ENCODE measurements at places on chromosomes 5 and 9.

GRCh38 chr5:172872997-172873491, 39.0 kb downstream of the ERGIC1 start:
- peak; percentile 90 for DNase-seq

- DNase-seq, result no peak
Observed at GRCh38 chr9:16763946-16764345, 106.5 kb downstream of the BNC2 start.

- no peak for DNase-seq
Observed at GRCh38 chr9:120609636-120610035, 29.7 kb upstream of the CDK5RAP2 start.

DNA sequence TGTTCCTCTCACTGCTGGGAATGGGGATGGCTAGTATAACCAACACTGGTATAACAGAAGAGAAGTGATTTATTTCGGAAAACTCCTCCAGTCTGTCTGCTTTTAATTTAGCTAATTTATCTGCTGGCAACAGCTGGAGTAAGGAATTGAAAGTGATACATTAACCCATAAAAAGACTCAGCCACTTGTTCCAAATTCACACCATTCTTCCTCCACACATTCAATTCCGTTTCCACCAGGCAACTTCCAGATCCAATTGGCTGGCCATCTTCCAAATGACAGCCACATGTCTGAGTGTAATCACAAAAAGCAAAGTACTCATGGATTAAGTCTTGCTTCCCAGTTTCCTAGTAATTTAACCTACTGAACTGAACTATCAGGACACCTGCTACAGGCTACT, 77.1 kb upstream of the RETREG1 start:
- no peak for DNase-seq

- no peak for DNase-seq
Observed at GRCh38 chr9:105957830-105958229, 263.5 kb downstream of the TMEM38B start.

DNA sequence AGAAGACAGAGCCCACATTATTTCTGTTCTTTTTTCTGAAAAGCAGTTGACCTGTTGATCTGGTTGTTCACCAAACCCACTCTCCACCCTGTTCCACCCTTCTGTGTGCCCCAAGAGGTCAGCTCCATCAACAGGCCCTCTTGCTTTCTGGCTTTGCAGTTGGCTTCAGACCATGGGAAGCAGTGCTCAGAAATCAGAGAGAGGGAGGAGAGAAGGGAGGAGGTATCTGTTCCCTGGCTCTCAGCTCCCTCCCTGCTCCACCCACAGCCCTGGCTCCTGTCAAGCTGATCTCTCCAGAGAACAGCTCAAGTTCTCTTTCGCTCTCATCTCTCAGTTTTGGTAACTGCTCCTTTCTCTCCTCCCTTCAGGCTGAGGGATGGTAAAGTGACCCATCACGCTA, 144.2 kb upstream of the RAI14 start:
- DNase-seq, result no peak

DNA sequence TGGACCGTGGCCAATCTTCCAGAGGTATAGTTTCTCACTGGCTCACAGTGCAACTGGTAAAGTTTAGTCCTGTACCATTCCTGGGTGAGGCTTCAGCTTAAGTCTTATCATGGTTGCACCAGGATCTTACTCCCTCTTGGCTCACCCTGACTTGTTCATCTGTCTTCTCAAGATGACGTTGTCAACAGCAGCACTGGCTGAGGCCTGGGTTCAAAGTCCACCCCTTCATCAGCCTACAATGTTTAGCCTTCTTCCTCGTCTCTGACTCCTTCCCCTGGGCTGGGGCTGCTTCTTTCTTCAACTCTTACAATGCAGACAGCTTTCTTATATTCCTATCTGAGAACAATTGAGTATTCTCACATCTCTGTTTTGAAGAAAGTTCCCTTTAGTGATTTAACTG, 311.1 kb upstream of the CLINT1 start:
- no peak for DNase-seq

- no peak for DNase-seq
Observed at GRCh38 chr9:108775901-108776306, 79.9 kb downstream of the ACTL7B start.

GRCh38 chr5:75856056-75856455, 138.8 kb upstream of the POC5 start:
- DNase-seq, result no peak

GRCh38 chr9:15293804-15294316, 13.2 kb downstream of the TTC39B start:
- no peak for DNase-seq

GRCh38 chr9:105044518-105044917, 116.6 kb upstream of the ABCA1 start:
- no peak for DNase-seq

DNA sequence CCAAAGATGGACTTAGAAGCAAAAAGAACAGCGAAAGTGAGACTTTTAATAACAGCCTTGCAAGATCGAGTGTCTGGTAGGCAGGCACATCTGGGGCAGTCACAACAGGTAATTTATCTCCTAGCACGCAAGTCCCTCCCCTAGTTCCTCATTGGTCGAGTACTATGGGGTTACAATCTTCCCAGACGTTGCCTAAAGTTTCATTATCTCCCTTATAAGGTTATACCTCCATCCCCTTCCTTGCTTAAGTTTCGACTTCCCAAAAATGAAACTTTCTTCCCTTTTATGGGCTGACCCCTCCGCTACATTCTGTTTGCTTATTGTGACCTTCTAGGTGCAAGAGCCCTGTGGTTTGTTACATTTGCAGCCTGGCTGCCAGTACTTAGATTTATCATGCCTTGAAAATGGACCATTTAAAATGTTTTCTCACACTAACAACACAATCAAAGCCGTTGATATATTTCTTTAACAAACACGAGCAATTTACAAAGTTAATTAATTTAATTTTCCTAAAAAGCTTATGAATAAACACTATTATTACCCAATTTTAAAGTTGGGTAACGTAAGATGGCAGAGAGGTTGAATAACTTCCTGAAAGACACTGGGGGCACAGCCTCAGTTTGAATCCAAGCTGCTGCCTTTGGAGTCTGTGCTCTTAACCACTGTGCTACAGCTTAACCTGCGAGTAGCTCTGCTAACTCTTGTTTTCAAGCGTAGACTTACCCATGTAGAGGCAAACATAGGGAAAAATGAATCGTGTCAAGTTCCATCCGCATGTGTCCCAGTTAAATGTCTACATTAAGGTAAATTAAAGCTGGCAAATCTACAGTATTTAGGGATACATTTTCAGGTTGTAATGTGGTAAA, 91.7 kb downstream of the EDIL3 start:
- DNase-seq, result no peak

DNA sequence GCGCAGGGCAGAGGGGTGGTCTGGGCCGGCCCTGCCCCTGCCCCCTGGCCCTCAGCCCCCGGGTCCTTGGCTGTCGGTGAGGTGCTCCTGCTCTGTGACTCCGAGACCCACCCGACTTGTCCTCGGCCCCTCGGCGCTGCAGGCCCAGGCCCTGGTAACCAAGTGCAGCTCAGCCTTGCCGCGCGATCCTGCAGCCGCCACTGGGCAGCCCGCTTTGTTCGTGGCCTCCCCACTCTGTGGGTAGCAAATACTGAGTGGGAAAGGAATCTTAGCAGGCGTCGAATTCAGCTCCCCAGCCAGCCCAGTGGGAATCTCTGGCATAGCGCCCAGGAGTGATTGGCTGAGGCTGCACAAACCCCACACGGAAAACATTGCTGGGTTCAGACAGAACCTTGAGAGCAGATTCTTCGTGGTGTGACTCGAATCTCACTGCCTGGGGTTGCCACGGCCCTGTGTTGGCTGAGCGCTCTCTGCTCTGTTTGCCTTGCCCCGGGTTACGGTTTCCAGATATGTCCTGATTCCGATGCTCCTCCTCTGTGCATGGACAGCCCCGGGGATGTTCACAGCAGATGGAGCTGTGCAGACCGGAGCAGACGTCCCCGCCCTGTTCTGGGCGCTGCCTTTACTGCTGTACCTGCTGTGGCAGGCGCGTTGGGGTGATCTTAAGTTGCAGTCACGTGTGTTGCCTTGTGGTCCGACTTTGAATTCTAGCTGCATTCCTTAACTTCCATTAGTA, 13.4 kb upstream of the EXOC3 start:
- no peak for DNase-seq

GRCh38 chr9:83220730-83221129, 157.8 kb upstream of the RASEF start:
- DNase-seq, result no peak

- no peak for DNase-seq
Observed at GRCh38 chr5:137400571-137400970, 98.6 kb downstream of the SPOCK1 start.

DNA sequence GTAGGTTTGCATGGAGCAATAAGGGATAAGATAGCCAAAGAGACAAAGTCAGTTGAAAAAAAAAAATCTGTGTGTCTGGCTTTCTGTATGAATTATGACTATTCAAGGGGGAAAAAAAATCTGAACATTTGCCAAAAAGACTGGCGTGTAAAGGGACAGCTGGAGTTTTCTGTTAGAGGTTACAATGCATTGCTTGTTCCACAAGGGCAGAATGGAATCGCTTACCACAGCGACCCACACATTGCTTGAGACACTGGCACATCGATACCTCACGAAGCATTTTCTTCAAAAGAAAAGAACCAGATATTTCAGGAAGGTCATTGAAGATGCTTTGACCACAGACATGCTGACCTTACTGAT, 327.8 kb downstream of the TMEM167A start:
- no peak for DNase-seq

Measured in right atrium auricular region (tissue), 2 donors.